ENCODE measurements at places on chromosomes 13 and 19.

DNA sequence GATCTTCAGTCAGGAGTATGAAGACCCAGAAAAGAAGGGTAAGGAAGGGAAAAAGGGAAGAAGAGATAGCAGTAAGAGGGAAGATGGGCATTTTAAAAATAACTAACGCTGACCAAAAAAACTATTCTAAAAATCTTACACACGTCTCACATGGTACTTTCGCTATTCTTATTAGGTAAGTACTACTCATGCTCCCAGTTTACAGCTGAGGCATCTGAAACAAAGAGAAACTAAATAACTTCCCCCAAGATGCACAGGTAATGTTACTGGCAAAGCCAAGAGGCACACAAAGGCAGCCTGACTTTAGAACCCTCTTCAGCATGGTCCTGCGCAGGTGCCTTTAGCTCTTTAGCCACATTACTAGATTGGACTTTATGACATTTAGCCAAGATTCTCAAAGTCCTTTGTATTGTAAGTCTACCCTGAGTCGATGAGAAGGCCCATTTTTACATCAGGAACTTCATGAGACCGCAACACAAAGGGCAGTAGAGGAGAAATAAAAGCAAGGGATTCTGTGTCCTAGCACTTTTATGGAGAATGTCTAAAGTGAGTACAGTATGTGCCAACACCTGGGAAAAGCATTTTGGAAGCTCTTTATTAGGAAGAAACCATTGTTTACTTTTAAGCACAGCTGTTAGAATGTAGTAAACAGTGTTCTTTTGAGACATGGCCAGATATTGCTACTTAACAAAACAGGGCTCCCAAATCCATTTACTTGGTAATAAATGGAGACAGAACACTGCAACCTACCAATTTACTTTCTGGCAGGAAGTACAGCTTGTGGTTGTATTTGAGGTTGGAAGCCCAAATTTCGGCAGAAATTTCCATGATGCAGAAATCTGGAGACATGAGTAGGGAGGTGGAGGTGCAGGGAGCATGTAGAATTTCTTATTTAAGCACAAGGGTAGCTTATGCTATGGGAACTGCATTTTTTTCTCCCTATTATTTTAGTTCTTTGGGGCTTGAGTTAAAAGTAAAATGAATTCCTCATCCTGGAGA lies 250.7 kb downstream of the KCTD12 start:
- no peak for DNase-seq
- H3K27me3 ChIP-seq = no peaks in the 10 kb centered on the region
- no peak overlapping the region for H3K27ac ChIP-seq
- no peaks in the 10 kb centered on the region for H3K36me3 ChIP-seq

DNA sequence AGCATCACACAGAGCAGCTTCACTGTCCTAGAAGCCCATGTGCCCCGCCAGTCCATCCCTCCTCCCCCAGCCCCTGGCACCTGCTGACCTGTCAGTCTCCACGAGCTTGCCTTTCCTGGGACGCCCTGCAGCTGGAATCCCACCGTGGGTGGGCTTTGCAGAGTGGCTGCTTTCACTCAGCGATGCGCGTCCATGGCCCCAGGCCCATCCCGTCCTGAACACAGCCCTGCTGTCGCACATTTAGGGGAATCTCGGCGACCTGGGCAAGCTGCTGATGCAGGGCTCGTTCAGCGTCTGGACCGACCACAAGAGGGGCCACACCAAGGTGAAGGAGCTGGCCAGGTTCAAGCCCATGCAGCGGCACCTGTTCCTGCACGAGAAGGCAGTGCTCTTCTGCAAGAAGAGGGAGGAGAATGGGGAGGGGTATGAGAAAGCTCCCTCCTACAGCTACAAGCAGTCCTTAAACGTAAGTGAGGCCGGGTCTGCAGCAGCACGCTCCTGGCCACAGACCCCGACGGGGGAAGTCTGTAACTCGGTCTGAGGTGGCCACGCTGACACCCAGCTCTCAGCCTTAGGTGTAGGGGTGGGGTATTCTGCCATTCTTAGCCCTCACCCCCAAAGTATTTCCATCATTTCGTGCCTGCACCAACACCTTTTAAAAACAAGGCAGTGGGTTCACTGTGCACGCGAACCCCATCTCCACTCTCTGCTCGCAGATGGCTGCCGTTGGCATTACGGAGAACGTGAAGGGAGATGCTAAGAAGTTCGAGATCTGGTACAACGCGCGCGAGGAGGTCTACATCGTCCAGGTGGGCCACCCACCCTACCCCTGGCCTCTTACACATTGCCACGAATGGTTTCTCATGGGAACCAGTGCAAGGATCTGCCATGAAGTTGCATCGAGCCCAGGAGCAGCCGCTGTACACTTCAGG lies 18.3 kb upstream of the F7 start:
- peaks cover 6% of the 10 kb centered on the region for H3K36me3 ChIP-seq
- no peak for DNase-seq
- no peak overlapping the region for H3K4me3 ChIP-seq
- no peak overlapping the region for H3K27ac ChIP-seq

DNA sequence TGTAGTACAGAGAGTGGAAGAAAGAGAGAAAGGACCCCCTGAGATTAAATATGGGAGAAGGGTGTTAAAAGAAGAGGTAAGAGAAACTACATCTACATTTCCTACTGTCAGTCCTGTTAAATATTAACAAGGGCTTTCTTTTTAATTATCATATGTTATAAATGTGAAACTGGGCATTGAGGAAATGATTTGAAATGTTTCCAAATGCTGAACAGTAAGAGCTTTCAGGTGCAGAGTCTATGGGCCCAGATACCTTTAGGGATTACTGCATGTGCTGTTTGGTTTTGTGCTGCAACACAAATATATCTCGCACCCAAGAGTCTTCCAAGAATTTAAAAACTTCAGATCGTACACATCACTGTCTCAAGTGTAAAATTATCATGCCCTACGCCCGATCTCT lies 176.3 kb downstream of the RBM26 start:
- no peaks in the 10 kb centered on the region for H3K36me3 ChIP-seq
- no peaks in the 10 kb centered on the region for H3K27me3 ChIP-seq
- H3K27ac ChIP-seq = no peak overlapping the region
- DNase-seq = no peak

- no peaks in the 10 kb centered on the region for H3K36me3 ChIP-seq
- no peaks in the 10 kb centered on the region for H3K4me1 ChIP-seq
- no peak overlapping the region for H3K27ac ChIP-seq
- no peaks in the 10 kb centered on the region for H3K27me3 ChIP-seq
- H3K4me3 ChIP-seq = peak overlapping the region; percentile 86
Measured at GRCh38 chr13:51585696-51586095, 1.4 kb downstream of the WDFY2 start.

DNA sequence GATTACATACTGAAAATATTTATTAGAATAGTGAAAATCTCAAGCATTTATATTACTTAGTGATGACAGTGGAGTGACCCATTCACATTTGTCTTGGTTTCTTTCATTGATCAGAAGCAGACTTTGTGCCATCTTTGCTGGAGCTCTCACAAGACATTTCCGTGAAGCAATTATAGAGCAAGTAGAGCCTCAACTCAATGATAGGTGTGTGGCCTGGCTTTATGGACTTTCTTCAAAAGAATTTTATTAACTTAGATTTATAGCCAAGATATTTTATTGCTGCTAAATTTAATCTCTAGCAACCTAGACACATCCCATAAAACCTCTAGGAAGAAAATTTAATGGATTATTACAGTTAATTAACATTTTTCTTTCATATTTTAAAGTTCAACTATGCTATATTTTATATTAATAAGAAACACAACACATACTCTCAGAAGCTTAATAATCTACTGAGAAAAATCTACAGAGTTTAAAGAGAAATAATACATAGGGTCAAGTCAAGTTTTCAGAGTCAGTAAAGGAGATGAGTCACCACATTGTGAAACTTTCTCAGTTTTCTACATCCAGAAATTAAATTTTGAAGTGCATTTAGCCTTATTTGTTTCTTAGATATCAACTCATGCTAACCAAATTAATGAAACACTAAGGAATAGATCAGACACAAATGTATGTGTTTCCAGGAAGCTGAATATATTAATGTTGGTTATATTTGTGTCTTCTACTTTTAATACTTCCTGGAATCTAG lies 160.5 kb downstream of the LACC1 start:
- no peak overlapping the region for H3K4me3 ChIP-seq
- no peaks in the 10 kb centered on the region for H3K4me1 ChIP-seq
- no peaks in the 10 kb centered on the region for H3K27me3 ChIP-seq
- H3K36me3 ChIP-seq = no peaks in the 10 kb centered on the region
- DNase-seq = no peak

DNA sequence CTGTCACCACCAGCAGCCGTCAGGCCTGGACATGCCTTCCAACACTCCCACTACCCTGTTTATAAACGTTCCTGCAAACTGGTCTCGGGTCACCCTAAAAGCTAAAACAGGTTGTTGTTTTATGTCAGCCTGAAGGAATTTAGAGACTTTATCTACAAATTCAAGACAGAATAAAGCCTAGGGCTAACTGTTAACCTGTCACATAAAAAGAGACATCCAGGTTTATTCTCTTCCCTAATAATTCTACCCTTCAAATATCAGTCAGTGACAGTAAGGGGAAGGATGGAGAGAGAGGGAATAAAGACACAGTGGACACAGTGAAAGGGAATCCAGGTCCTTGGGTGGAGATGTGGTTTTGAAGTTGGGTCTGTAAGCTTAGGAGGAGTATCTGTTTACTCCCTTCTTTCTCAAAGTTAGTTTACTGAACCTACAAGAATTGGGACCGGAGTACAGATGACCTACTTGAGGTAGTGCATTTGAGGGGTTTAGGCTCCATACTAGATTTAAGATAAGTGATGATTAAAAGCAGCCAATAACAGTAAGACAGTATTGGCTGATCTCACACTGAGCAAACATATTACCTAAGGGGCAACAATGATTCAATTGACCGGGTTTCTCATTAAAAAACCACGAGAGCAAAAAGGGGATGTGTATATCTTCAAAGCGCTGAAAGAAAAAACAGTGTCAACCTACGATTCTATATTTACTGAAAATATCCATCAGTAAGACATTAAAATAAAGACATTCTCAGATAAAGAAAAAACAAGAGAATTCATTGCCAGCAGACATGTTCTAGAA lies 142.7 kb downstream of the USP12 start:
- H3K27ac ChIP-seq = no peak overlapping the region
- H3K27me3 ChIP-seq = no peaks in the 10 kb centered on the region
- no peak for DNase-seq
- no peaks in the 10 kb centered on the region for H3K4me1 ChIP-seq

- peak overlapping the region; percentile 6 for H3K4me3 ChIP-seq
- H3K4me1 ChIP-seq = no peaks in the 10 kb centered on the region
- no peaks in the 10 kb centered on the region for H3K36me3 ChIP-seq
- no peaks in the 10 kb centered on the region for H3K27me3 ChIP-seq
- H3K27ac ChIP-seq = no peak overlapping the region
Measured at GRCh38 chr19:4089400-4089908, 22.8 kb upstream of the ZBTB7A start.

DNA sequence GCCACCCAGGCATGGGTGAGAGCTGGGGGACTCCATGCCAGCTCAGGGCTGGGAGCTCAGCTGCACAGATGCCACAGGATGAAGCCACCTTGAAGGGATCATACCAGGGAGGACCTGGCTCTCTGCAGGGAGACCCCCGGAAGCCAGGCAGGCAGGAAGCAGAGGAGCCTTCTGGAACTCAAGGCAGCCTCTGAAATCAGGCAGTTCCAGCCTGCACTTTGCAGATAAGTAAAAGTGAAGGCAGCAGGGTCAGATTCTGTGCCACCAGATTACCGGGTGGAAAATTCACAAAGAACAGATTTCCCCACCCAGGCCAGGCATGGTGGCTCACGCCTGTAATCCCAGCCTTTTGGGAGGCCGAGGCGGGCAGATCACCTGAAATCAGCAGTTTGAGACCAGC lies 2.5 kb downstream of the TMEM259 start:
- H3K4me1 ChIP-seq = peaks cover 16% of the 10 kb centered on the region
- H3K4me3 ChIP-seq = no peak overlapping the region
- no peaks in the 10 kb centered on the region for H3K27me3 ChIP-seq
- DNase-seq = no peak

GRCh38 chr19:43780706-43781525 lies at the start of gene KCNN4:
TSS of gene KCNN4 (minus strand) at chr19:43780973. CDS start at chr19:43780861, 112 bp downstream.
- peaks cover 18% of the 10 kb centered on the region for H3K4me1 ChIP-seq
- H3K27me3 ChIP-seq = no peaks in the 10 kb centered on the region
- no peak for DNase-seq

DNA sequence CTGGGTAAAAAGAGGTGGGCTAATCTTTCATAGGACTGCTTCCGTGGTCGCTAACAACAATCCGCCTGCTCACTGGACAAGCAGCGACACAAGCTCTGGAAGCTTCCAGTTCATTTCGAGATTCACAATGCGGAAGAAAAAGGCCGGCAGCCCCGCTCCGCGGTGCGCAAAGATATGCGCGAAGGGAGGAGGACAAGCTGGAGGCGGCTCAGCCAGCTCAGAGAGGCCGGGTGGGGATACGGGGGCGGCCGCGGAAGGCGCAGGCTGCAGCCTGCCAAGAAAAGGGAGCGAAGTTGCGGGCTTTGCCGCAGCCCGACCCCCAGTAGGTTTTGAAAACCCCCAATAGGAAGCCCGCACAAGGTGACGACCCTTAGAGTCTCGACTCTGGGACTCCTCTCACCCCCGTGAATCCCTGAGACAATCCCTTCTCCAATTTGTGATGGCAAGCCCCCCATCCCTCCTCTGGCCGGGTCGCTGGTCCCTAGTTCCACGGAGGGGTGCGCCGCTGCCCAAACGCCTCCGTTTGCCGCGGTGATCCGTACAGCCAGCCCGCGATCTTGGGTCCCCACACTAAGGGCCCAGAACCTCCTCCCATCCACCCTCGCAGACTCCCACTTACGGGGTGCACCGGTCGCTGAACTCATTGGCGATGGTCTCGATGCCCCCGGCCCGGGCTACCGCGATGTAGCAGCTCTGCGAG lies 697 bp downstream of the HSPH1 start:
- peaks cover 5% of the 10 kb centered on the region for H3K36me3 ChIP-seq
- H3K4me1 ChIP-seq = no peaks in the 10 kb centered on the region
- H3K27ac ChIP-seq = peak overlapping the region; percentile 90
- H3K4me3 ChIP-seq = peak overlapping the region; percentile 73

DNA sequence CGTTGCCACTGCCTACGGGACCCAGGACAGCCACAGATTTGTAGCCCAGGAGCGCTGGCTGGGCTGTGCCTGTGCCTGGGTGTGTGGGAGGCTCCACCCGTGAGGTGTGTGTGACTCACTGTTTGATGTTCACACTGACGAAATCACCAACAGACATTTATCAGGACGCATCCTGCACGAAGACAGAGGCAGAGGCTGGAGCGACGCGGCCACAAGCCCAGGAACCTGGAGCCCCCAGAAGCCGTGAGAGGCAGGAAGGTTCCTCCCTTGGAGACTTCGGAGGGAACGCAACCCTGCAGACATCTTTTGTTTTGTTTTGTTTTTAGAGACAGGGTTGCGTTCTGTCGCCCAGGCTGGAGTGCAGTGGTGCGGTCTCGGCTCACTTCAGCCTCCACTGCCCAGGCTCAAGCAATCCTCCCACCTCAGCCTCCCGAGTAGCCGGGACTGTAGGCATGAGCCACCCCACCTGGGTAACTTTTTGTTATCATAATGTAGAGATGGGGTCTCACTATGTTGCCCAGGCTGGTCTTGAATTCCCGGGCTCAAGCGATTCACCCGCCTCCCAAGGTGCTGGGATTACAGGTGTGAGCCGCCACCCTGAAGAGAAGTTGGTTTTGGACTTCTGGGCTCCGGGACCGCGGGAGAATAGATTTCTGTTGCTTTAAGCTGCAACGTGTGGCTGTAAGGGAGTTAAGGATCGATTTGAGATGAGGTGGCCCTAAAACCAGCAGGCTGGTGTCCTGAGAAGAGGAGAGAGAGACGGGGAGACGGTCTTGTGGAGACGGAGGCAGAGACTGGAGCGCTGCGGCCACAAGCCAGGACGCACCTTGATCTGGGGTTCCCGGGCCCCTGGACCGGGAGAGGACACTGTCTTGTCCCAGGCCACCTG lies 24.9 kb upstream of the WDR18 start:
- no peaks in the 10 kb centered on the region for H3K4me1 ChIP-seq
- no peaks in the 10 kb centered on the region for H3K27me3 ChIP-seq
- DNase-seq = no peak
- no peak overlapping the region for H3K4me3 ChIP-seq
- H3K27ac ChIP-seq = no peak overlapping the region
